ENCODE measurements at places on chromosomes 5 and 9. TPM values are rescaled to one million over a fixed set of nuclear protein-coding genes. Genes with fewer than 3 reads are reported as not detected.

The KLHL3 gene
- polyA plus RNA-seq, result 24.8 TPM

DNA sequence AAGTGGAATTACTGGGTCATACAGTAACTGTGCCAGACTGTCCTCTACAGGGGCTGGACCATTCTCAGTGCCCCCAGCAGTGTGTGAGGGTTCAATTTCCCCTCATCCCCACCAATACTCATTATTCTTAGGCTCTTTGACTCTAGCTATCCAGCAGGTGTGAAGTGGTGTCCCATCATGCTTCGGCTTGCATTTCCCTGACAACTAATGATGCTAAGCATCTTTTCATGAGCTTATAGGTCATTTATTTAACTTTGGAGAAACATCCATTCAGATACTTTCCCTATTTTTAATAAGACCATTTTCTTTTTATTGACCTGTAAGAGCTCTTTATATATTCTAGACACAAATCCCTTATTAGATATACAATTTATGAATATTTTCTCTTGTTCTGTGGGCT lies 63.6 kb downstream of the ADAMTS2 start:
- no peak for DNase-seq

The TRIO gene
- 122 TPM for polyA plus RNA-seq

- no peak for DNase-seq
Measured at GRCh38 chr5:18461766-18462165, 827.5 kb downstream of the TAF11L14 start.

DNA sequence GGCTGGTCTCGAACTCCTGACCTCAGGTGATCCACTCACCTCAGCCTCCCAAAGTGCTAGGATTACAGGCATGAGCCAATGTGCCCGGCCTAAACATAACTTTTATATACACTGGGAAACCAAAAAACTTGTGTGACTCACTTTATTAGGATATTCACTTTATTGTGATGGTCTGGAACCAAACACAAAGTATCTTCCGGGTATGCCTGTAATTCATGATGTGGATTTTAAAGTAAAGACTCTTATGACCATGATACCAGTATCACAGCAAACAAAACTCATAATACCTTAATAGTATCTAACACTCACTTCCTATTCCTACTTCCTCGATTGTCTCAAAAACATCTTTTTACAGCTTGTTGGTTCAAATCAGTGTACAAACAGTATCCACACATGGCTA lies 12.7 kb upstream of the GFPT2 start:
- DNase-seq, result no peak
